Left renal cortex interstitium (tissue), 4 donors: ENCODE measurements at places on chromosomes 1 and 21.

- DNase-seq: no peak
Observed at GRCh38 chr1:191969290-191969689, 189.0 kb upstream of the RGS18 start.

- no peak for DNase-seq
Observed at GRCh38 chr1:77273891-77274290, 7.9 kb upstream of the AK5 start.

DNA sequence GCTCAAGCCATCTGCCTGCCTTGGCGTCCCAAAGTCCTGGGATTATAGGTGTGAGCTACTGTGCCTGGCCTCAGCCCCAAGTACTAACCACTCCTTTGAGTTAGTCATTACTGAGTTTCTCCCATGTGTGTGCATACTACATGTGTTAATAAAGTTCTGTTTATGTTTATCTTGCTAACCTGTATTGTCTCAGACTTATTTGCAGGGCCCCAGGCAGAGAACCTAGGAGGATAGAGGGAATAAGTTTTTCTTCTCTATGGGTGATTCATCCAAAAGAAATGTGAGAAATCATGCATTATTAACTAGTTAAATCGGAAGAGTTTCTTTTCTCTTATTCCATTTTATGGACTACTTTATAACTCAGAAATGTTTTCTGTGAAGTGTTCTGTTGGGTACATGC is 203.9 kb upstream of the CACYBP start:
- DNase-seq: no peak

DNA sequence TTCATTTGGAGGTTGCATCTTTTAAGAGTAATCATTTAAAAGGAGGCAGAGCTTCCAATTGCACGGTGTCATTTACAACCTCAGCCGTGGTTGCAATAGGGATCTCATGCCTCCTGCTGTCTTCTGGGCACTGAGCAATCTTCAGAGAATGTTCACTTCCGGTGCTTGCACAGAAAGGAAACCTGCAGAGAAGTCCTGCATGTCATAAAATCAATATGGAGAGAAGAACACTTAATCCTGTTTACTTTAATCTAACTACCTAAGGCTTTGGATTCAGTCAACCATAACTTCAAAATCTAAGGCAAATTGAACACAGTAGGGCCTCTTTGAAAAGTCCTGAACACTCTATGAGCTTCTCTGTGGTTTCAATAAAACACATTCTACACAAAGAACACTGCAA is 11.3 kb upstream of the MAP10 start:
- DNase-seq: no peak

- no peak for DNase-seq
Observed at GRCh38 chr1:54360165-54361005, 45.8 kb downstream of the SSBP3 start.

GRCh38 chr1:214285610-214286440 is 4.9 kb downstream of the SMYD2 start:
- no peak for DNase-seq

GRCh38 chr1:230189341-230189740 is 122.3 kb downstream of the GALNT2 start:
- no peak for DNase-seq

- no peak for DNase-seq
Observed at GRCh38 chr1:183477986-183478781, 5.9 kb downstream of the SMG7 start.

- no peak for DNase-seq
Observed at GRCh38 chr1:4657244-4657789, 2.9 kb downstream of the AJAP1 start.

GRCh38 chr1:86567878-86568277 is 21.0 kb downstream of the CLCA4 start:
- no peak for DNase-seq

- no peak for DNase-seq
Observed at GRCh38 chr21:43370888-43371570, 55.9 kb downstream of the SIK1 start.
